ENCODE measurements at places on chromosomes 6 and 20.

DNA sequence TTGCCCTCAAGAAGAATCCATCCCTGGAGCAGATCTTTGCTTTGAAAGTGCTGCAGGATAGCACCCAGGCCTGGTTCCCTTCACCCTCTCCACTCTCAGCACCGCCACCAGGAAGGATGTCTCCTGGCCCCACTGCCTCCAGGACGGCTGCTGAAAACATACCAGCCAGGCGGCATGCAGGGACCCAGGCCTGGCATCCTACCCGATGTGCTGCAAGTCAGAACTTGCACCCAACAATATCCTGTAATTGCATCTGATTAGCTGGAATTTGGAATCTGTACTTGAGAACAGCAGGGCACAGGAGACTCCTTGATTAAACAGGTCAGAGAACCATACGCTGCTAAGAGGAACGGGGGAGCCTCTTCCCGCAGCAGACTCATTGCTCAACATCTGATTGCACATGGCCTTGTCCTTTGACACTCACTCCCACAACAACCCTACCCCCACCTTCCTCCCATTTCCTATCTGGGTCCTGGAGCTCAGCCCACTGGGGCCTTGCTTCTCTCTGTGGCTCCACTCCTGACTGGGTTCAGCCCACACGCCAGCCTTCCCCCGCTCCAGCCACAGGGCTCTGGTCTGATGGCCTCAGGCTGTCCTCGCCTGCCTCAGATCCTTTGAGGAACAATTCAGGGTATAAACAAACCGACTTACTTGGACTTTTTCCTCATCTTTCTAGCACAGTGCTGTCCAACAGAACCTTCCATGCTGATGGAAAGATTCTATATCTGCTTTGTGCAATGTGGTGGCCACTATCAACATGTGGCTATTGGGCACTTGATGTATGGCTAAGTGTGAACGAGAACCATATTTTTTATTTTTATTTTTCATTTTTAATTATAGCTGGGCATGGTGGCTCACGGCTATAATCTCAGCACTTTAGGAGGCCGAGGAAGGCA, 78.0 kb downstream of the FGD2 start:
- DNase-seq: no peak

GRCh38 chr6:4185846-4186245, 50.5 kb upstream of the ECI2 start:
- no peak for DNase-seq

DNA sequence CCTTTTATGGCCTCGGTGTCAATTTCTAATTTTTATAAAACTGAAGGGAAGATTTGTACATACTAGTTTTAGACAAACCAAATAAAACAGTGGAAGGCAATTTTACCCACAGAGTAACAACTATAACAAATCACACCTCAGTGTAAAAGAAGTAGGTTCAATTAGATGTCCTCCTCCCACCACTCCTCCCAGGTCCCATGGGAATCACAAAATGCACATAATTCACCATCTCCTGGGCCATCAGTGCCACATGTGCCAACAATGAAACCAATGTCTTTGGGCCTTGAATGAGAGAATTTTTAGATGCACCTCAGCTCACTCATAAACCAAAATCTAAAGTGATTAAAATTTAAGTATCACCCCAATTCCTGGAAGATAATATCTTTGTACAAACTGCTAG, 267.8 kb downstream of the BTBD9 start:
- no peak for DNase-seq

- DNase-seq: no peak
Measured at GRCh38 chr6:7264041-7264440, 49.0 kb downstream of the SSR1 start.

DNA sequence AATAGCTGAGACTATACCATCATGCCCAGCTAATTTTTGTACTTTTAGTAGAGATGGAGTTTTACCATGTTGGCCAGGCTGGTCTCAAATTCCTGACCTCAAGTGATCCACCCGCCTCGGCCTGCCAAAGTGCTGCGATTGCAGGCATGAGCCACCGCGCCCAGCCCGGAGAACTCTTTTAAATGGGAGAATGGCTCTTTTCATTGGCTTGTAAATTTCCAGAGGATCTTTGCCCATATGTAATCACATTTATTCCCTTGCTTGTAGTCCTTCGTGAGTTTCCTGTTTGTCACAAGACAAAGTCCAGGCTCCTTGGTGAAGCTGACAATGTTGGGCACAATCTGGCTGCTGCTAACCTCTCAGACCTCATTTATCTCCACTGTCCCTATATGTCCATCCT, 135.1 kb downstream of the CEP57L1 start:
- DNase-seq: no peak

DNA sequence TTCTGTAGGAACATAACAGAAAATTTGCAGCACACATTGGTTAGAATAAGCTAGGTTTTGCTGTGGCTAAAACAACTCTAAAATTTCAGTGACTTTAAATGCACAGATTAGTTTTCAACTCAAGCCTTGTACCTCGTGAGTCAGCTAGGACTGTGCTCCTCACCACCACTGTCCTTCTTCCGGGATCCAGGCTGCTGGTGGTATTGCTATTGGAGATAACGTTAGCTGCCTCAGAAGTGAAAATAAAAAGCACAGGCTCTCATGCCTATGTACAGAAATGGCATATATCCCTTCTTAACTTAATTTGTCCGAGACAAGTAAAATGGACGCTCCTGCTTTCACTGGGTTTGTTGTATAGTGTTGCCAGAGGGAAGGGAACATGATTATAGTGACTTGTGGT, 931.1 kb upstream of the EYS start:
- no peak for DNase-seq

- no peak for DNase-seq
Measured at GRCh38 chr20:34082232-34082887, 29.7 kb downstream of the EIF2S2 start.
